ENCODE measurements at places on chromosomes 16 and 17.

- DNase-seq: no peak
These were observed 20.5 kb downstream of the ATPAF2 start for GRCh38 chr17:18018411-18018921.

DNA sequence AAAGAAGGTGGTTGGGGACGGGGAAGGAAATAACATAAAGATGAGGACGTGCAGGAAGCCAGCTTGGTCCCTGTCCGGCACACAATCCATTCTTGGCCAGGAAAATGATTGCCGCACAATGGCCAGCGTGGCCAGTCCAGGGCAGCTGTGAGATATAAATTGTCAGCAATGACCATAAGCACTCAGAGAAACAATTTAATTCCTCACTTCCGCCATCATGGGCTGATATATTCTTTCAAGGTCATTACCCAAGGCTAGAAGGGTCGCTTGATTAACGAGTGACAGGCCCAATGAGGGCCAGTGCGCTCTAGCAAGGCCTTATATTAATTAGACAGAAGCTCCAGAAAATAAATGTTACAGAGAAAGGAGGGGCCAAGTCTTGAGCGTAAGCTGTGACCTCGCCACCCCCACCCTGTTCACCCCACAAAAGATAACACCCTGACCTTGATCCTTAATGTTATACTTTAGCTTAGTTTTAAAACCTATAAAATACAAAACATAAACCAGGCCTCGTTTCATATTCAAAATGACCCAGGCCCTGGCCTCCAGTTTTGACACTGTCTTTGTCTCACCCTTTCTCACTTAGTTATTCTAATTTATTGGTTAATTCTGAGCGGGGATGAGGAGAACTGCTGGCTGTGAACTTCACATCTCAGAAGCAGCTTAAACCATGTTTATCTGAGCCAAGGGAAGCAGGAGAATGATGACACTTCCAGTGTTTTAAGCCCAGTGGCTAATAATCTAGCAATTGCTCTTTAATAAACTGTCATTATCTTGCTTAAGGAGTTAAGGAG lies 478.3 kb upstream of the ZFHX3 start:
- DNase-seq: no peak

DNA sequence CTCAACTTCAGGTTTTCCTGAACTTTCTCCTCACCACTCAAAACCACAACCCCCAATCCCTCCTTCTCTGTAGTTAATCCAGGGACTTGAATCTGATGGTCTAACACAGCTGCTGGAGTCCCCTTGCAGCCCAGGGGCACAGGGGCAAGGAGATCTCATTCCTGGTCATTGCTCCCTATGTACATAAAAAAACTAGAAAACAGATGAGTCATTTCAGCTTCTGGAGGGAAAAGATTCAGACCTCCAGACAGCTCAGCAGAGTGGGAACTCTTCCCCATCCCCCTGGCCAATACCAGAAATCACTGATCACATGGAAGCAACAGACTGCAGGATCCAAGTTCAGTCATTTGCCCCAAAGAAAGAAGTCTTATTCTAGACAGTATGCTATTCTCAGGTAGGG lies 62.1 kb downstream of the DYNLRB2 start:
- DNase-seq: no peak

DNA sequence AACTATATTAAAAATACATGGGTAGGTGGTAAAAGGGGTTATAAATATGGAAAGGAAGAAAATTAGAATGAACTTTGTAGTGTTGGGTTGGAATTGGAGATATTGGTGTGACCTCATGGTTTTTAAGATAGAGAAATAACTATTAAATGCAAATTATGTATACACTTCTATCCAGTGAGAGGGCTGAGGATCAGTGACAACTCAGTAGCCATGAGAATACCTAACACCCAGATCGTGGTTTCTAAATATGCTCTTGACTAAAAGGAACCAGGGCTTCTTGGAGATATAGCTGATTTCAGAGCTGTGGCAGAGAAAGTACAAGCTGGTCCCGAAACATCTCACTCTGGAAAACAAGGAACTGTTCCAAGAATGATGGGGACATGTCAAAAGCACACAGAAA lies 44.4 kb downstream of the SLC6A4 start:
- DNase-seq: no peak

DNA sequence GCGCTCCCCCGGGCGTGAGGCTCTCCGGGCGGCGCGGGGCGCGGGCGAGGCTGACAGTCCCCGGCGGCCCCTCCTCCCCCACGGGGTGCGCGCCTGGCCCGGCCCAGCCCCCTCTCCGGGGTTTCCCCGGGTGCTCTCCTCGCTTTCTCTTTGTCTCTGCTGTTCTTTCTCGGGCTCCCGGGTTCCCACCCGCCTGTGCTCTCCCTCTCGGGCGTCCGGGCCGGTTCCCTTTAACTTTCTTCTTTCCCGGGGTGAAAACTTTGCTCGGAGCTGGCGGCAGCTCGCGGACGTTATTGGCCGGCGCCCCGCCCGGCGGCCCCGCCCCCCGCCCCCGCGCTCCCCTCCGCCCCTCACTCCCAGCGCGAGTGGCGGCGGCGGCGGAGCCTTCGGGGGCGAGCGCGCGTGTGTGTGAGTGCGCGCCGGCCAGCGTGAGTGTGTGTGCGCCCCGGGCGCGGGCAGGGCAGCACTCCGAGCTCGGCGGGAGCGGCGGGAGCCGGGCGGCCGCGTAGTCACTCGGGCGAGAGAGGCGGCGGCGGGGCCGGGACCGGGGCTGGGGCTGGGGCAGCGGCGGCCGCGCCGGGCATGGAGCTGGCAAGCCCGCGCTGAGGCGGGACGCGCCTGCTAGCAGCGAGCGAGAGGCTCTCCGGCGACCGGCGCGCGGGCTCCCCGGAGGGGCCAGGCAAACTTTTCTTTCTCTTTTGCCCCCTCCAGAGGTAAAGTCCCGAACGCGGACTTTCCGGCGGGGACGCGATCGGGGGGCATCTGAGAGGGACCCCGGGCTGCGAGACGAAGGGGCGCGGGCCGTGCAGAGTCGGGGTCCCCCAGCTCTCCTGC lies at the start of gene NTN1:
Gene NTN1, plus strand, starts transcription at position 353 of the 834 bp plus-strand sequence. CDS start 864 bp downstream, outside the sequence.
- DNase-seq: peak; percentile 28

- DNase-seq: no peak
These were observed 27.4 kb upstream of the TNRC6C start for GRCh38 chr17:77930780-77931768.

- DNase-seq: no peak
These were observed 123.6 kb downstream of the CDYL2 start for GRCh38 chr16:80680839-80681238.

GRCh38 chr17:65556014-65556909 lies 5.2 kb downstream of the AXIN2 start:
- DNase-seq: peak; percentile 78

DNA sequence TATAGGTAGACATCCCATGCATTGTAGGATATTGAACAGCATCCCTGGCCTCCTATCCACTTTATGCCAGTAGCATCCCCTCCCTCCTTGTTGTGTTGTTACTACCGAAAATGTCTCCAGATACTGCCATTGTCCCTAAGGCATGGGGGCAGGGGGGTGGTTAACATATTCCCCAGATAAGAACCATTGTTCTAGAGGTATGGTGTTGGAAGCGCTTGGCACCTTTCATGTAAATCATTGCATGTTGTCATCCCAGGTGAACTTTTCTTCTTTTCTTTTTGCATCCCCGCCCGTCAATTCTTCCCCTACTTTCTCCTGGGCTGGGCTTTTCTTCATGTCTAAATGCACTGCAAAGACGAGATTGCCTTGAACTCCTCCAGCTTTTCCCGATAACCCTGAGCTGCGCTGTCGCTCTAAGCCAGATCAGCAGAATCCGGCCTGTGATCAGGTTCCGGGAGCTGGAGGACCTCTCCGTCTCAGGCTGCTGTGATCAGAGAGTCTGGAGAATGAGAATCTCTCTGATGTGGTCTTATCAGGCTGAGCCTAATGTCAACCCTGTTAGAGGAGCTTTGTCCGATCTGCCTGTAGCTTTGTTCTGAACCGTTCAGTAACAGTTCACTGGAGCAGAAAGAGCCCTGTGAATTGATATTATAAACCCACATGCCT lies 76.2 kb downstream of the RBFOX1 start:
- no peak for DNase-seq
